ENCODE measurements at places on chromosomes 7 and 10. TPM values are rescaled to one million over a fixed set of nuclear protein-coding genes. Genes with fewer than 3 reads are reported as not detected.

SGCE gene
- total RNA-seq = 169 TPM

AQP1 gene
- 0.87 TPM for total RNA-seq

GRCh38 chr7:2032030-2032875, 200.5 kb downstream of the MAD1L1 start:
- H3K27me3 ChIP-seq = no peaks in the 10 kb centered on the region
- peak overlapping the region; percentile 29 for H3K27ac ChIP-seq
- H3K4me1 ChIP-seq = peaks cover 4% of the 10 kb centered on the region
- no peak overlapping the region for H3K4me3 ChIP-seq
- no peaks in the 10 kb centered on the region for H3K36me3 ChIP-seq
- no peak for DNase-seq

- no peaks in the 10 kb centered on the region for H3K36me3 ChIP-seq
- no peak overlapping the region for H3K4me3 ChIP-seq
- H3K27ac ChIP-seq = no peak overlapping the region
- DNase-seq = no peak
Observed at GRCh38 chr10:89301232-89301631, 614 bp upstream of the IFIT2 start.

DNA sequence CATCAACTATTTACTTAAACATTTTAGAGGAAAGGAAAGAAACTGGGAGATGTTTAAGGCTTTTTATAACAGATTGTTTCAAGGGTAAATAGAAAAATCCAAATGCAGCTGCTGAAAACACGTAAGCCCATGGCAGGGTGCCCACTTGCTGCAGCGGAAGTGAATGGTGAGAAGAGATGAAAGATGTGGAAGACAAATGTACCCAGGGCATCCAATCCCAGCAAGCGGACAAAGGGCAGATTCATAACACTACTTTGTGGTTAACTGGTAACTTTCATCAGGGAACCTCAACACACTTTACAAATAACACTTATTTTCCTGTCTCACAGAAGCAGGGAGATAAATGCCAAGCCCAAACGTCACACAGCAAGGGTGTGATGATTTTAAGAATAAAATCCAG, 358.4 kb downstream of the KCNMA1 start:
- H3K27ac ChIP-seq = no peak overlapping the region
- no peak for DNase-seq
- H3K4me1 ChIP-seq = peaks cover 1% of the 10 kb centered on the region
- H3K27me3 ChIP-seq = no peaks in the 10 kb centered on the region
- H3K4me3 ChIP-seq = no peak overlapping the region
- H3K36me3 ChIP-seq = no peaks in the 10 kb centered on the region

- no peaks in the 10 kb centered on the region for H3K4me1 ChIP-seq
- peak overlapping the region; percentile 38 for H3K4me3 ChIP-seq
- no peaks in the 10 kb centered on the region for H3K36me3 ChIP-seq
- no peak overlapping the region for H3K27ac ChIP-seq
- DNase-seq = peak; percentile 35
Observed at GRCh38 chr10:26438534-26439341, 597 bp downstream of the APBB1IP start.

DNA sequence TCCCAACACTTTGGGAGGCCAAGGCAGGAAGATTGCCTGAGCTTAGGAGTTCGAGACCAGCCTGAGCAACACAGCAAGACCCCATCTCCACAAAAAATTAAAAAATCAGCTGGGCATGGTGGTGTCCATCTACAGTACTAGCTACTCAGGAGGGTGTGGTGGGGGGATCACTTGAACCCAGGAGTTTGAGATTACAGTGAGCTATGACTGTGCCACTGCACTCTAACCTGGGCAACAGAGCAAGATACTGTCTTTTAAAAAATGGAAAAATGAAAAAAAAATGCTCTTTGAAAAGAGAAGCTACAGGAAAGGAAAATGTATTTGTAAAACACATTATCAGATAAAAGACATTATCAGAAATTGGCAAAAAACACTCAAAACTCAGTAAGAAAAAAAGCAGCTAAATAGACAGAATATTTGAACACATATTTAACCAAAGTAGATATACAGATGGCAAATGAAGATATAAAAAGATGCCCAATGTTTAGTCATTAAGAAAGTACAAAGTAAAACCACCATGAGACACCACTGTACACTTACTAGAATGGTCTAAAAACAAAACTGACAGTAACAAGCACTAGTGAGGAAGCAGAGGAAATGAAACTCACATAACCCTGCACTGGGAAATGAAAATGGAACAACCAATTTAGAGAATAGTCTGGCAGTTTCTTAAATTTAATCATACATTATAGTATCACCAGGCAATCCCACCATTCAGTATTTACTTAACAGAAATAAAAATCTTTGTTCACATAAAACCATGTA, 40.5 kb downstream of the NRBF2 start:
- no peaks in the 10 kb centered on the region for H3K27me3 ChIP-seq
- H3K27ac ChIP-seq = no peak overlapping the region
- peaks cover 33% of the 10 kb centered on the region for H3K36me3 ChIP-seq
- no peaks in the 10 kb centered on the region for H3K4me1 ChIP-seq
- no peak for DNase-seq

GRCh38 chr10:15461353-15462108, 90.4 kb upstream of the FAM171A1 start:
- no peak overlapping the region for H3K27ac ChIP-seq
- no peak overlapping the region for H3K4me3 ChIP-seq
- no peak for DNase-seq

GRCh38 chr10:8568401-8568800, 513.9 kb downstream of the GATA3 start:
- no peak for DNase-seq
- no peaks in the 10 kb centered on the region for H3K4me1 ChIP-seq
- no peaks in the 10 kb centered on the region for H3K36me3 ChIP-seq
- H3K27me3 ChIP-seq = no peaks in the 10 kb centered on the region
- H3K27ac ChIP-seq = no peak overlapping the region

DNA sequence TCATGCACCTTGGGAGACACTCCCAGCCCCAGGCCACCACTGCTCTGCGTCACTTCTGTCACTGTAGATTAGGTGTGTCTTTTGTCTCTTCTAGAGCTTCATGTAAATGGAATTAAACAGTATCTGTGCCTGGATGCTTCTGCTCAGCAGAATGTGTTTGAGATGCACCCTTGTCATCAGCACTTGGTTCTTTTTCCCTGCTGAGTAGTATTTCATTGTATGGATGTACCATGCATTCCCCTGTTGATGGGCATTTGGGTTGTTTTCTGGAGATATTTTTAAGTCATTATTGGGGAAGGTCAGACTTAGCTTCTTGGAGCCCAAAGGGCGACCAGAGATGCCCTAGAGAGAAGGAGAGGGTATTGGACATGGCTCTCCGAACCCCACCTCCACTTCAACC, 124.3 kb upstream of the MACROH2A2 start:
- no peak for DNase-seq
- H3K36me3 ChIP-seq = no peaks in the 10 kb centered on the region
- no peaks in the 10 kb centered on the region for H3K27me3 ChIP-seq
- H3K27ac ChIP-seq = no peak overlapping the region
- peaks cover 10% of the 10 kb centered on the region for H3K4me1 ChIP-seq

- H3K36me3 ChIP-seq = no peaks in the 10 kb centered on the region
- no peak within 1 kb of the TSS for H3K4me3 ChIP-seq
- DNase-seq = peak; percentile 69
- no peaks in the 10 kb centered on the region for H3K27me3 ChIP-seq
- H3K4me1 ChIP-seq = peaks cover 5% of the 10 kb centered on the region
- no peak within 1 kb of the TSS for H3K27ac ChIP-seq
Observed at GRCh38 chr7:1555813-1556543, at the start of gene TMEM184A. TMEM184A (minus strand) TSS chr7:1556205; CDS start chr7:1555484, 721 bp downstream.

DNA sequence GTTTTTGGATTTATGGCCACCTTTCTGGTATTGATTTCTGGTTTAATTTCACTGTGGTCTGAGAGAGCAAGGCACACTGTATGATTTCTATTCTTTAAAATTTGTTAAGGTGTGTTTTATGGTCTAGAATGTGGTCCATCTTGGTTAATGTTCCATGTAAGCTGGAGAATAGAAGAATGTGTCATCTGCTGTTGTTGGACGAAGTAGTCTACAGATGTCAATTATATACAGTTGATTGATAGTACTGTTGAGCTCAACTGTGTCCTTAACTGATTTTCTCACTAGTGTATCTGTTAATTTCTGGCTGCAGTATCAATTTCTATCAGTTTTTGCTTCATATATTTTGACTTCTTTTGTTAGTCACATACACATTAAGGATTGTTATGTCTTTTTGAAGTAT, 127.1 kb downstream of the MLLT10 start:
- no peaks in the 10 kb centered on the region for H3K36me3 ChIP-seq
- H3K27ac ChIP-seq = no peak overlapping the region
- H3K4me3 ChIP-seq = no peak overlapping the region
- no peak for DNase-seq
- H3K27me3 ChIP-seq = no peaks in the 10 kb centered on the region

GRCh38 chr10:68223535-68224165, 8.3 kb downstream of the ATOH7 start:
- no peaks in the 10 kb centered on the region for H3K4me1 ChIP-seq
- no peak overlapping the region for H3K4me3 ChIP-seq
- H3K36me3 ChIP-seq = no peaks in the 10 kb centered on the region
- H3K27me3 ChIP-seq = no peaks in the 10 kb centered on the region
- DNase-seq = peak; percentile 58
- no peak overlapping the region for H3K27ac ChIP-seq

DNA sequence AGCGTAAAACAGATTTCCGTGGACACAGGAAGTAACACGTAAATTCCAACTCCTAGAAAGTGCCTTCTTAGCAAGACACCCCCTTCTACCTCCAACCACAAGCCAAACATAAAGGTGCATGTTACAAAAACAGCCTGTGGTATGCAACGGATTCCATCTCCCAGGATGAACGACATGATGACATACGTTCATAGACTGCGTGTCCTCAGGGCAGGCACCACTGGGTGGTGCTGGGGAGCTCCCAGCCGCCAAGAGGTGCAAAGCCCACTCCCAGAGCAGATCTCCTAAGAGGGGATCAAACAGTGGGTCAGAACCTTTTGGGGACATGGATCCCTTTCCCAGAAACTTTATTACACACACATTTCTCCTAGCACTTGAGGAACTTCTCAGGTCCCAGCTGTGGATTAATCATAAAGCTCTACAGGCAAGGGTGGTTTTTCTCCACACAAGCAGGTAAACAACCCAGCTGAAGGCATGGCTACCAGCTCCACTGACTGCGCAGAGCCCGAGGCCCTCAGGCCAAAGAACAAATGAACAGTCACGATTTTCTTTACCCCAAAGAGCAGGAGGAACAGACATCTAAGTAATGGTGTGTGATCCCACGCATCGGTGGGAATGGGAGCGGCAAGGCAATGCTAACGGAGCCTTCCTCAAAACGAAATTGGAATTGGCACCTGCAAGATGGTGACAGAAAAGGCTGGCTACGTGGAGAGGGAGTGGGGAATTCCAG, 13.8 kb downstream of the PSAP start:
- H3K4me3 ChIP-seq = no peak overlapping the region
- no peak overlapping the region for H3K27ac ChIP-seq
- no peaks in the 10 kb centered on the region for H3K27me3 ChIP-seq
- H3K36me3 ChIP-seq = no peaks in the 10 kb centered on the region

- H3K4me3 ChIP-seq = no peak overlapping the region
- DNase-seq = no peak
- no peaks in the 10 kb centered on the region for H3K4me1 ChIP-seq
- no peak overlapping the region for H3K27ac ChIP-seq
Observed at GRCh38 chr7:79319369-79319768, 134.1 kb downstream of the MAGI2 start.

GRCh38 chr10:28541717-28542365, 8.9 kb downstream of the WAC start:
- no peak overlapping the region for H3K27ac ChIP-seq
- H3K4me3 ChIP-seq = no peak overlapping the region
- H3K4me1 ChIP-seq = peaks cover 5% of the 10 kb centered on the region
- no peaks in the 10 kb centered on the region for H3K27me3 ChIP-seq

DNA sequence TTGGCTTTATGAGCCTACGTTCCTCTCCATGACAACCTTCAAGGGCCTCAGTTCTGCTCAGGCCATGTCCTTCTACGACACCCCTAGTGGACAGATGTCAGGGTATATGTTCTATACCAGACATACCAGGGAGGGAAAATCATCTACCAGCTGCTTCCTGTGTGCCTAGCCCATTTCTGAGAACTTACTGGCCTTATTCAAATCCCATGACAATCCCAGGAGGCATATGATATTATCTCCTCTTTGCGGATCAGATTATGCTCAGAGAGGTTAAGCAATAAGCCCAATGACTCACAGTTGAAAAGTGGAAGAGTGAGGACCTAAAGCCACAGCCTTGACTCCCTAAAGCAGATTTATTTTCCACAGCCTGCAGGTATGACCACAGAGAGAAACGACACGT, 139.3 kb downstream of the GLI3 start:
- no peaks in the 10 kb centered on the region for H3K36me3 ChIP-seq
- DNase-seq = no peak
- H3K27me3 ChIP-seq = no peaks in the 10 kb centered on the region
- H3K4me3 ChIP-seq = no peak overlapping the region

DNA sequence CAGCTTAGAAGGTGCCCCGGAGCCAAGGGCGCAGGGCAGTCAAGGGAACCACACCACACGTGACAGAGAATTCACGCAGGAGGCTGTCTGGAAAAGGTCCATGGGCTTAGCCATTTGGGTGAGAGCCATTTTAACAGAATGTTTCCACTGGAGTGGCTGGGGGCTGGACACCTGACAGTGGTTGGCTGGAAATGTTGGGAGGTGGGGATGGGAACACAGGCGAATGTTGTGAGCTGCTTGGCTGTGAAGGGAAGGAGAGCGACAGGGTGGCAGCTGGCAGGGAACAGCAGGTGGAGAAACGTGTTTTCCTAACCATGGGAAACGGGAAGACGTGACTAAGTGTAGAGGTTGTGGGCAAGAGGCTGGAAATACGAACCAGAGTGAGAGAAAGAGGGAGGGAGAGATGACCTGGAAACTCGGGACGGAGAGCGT, 100.5 kb upstream of the ZNF32 start:
- no peaks in the 10 kb centered on the region for H3K27me3 ChIP-seq
- no peak overlapping the region for H3K27ac ChIP-seq
- no peak overlapping the region for H3K4me3 ChIP-seq
- no peaks in the 10 kb centered on the region for H3K36me3 ChIP-seq
- DNase-seq = no peak

- no peaks in the 10 kb centered on the region for H3K4me1 ChIP-seq
- DNase-seq = no peak
- no peaks in the 10 kb centered on the region for H3K36me3 ChIP-seq
- H3K4me3 ChIP-seq = no peak overlapping the region
- no peaks in the 10 kb centered on the region for H3K27me3 ChIP-seq
Observed at GRCh38 chr10:117391436-117392205, 16.4 kb upstream of the PDZD8 start.

- DNase-seq = peak; percentile 43
- H3K27me3 ChIP-seq = no peaks in the 10 kb centered on the region
- H3K27ac ChIP-seq = peak overlapping the region; percentile 98
Observed at GRCh38 chr7:13017881-13018280, 330.4 kb downstream of the ARL4A start.
